Articular chondrocyte of knee joint (primary cell): ENCODE measurements at places on chromosomes 2 and 18. TPM values are rescaled to one million over a fixed set of nuclear protein-coding genes. Genes with fewer than 3 reads are reported as not detected.

The MAL gene
- total RNA-seq: not detected in 2 replicates

The WDPCP gene
- total RNA-seq: 16.9 and 24.0 TPM in 2 replicates

The GPR39 gene
- total RNA-seq: 1.3 and 4.9 TPM in 2 replicates

The IL36RN gene
- total RNA-seq: not detected in 2 replicates

The ALLC gene
- not detected in 2 replicates for total RNA-seq

The B3GNT7 gene
- 0.43 and 0.78 TPM in 2 replicates for total RNA-seq

The TUBA4A gene
- 26.5 and 28.6 TPM in 2 replicates for total RNA-seq

The ABCG5 gene
- total RNA-seq: not detected in 2 replicates

The SLC35F5 gene
- 231 and 273 TPM in 2 replicates for total RNA-seq

The TMEM17 gene
- 3.4 and 3.7 TPM in 2 replicates for total RNA-seq

The MC4R gene
- total RNA-seq: not detected in 2 replicates

The KCNG2 gene
- not detected in 2 replicates for total RNA-seq

The CHRND gene
- total RNA-seq: not detected in 2 replicates
